Eye (tissue), 1 donor: ENCODE measurements at places on chromosomes 12 and 14.

- no peak for DNase-seq
These were observed 1.9 kb downstream of the RAD51AP1 start for GRCh38 chr12:4540638-4541037.

GRCh38 chr14:21098076-21098891, at the start of gene ZNF219:
TSS of gene ZNF219 (minus strand) at chr14:21098655. CDS start at chr14:21093591, 5,064 bp downstream.
- peak; percentile 86 for DNase-seq

DNA sequence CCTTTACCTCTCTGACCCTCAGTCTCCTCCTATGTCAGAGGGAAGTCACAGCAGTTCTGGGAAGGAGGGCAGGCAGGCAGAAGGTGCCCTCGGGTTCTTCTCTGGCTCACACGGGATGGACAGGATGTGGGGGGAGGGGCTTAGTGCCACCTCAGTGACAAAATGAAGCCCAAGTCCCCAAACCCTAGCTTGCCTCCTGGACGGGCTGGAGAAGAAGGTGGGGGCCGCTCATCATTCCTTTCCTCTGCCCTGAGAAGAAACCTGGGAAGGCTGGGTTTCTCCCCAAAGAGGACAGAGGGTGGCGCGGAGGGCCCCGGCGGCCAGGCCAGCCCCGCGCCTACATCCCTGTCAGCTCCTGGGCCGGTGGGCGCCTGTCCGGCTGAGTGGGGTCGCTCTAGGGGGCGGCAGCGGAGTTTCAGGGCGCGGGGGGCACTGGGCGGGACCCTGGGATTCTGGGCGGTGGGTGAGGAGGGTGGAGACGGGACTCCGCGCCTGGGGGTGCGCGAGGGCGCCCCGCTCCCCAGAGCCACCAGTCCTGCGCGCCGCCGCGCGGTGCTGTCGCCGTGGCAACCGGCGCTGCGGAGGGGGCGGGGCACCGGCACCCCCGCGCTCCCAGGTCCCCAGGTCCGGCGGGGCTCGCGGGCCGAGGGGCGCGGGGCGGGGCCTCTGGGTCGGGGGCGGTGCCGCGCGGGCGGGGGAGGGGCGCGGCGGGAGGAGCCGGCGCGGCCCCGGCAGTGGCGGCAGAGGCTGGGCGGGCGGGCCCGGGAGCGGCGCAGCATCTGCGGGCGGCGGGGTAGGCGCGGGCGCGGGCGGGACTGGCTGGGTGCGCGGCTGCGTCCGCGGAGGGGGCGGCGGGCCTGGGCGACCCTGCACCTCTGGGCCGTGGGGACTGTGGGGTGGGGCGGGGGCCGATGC, at the start of gene TMEM121:
Gene TMEM121 (plus strand): TSS at position 723 of the 915 bp plus-strand sequence. CDS start 2,252 bp downstream, outside the sequence.
- peak; percentile 59 for DNase-seq

GRCh38 chr14:36626151-36626550, 35.5 kb upstream of the PAX9 start:
- DNase-seq, result no peak

DNA sequence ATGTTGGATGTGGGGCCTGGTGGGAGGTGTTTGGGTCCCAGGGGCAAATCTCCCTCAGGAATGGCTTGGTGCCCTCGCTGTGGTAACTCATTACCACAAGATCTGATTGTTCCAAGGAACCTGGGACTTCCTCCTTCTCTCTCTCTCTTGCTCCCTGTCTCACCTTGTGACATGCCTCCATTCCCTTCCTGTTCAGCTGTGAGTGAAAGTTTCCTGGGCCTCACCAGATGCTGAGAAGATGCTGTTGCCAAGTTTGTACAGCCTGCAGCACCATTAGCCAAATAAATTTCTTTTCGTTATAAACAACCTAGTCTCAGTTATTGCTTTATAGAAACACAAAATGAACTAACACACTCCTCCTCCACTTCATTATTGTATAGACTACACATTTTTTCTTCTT, 759.8 kb upstream of the MDGA2 start:
- DNase-seq, result no peak

DNA sequence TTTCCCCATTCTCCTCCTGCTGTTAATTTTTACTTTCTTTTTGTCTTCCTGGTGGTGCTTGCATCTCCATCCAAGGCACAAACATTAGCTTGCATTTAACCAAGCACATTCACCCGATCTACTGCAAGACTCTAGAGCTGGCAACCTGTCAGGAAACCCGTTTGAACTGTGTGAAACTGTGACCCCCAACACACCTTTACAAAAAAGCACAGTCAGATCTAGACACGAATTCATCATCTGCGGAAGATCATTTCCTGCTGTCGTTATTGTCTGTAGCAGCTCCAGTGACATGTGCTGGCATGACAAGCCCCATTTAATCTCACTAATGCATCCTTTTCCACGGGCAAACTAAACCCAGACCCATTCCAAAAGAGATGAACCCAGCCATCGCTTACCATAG, 340.5 kb downstream of the VRK1 start:
- DNase-seq, result no peak

DNA sequence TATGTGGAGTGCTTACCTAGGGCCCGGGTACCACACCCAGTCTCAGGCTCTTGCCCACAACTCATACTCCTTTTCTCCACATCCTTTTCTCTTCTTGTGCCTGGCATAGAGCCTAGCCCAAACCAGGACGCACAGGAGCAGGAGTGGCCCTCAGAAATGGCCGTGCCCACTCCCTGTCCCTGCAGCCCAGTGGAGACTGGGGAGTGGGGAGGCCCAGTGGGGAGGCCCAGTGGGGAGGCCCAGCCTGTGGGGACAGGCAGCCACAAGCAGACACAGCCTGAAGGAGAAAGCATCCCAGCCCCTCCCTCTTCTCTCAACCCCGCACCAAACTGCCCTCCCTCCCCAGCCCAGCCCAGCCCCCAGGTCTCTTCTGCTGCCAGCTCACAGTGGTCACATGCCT, 196.8 kb downstream of the KIF26A start:
- no peak for DNase-seq

DNA sequence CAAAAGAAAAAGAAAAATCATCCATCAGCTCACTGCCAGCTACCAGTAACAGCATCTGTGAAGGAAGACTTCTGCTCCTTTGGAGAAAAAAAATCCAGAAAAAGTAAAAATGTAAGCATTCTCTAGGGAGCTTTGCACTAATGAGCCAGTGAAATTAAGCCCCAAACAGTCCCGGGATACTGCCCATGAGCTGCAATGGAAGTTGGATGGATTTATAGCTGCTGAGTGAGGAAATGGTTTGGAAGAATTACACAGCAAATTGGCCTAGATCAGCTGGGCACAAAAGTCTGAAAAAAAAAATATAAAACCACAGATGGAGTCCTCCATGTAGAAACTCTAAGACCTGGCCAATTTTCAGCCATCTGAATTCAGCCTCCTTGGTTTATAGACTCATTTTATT, 462.9 kb upstream of the USP15 start:
- DNase-seq, result no peak

DNA sequence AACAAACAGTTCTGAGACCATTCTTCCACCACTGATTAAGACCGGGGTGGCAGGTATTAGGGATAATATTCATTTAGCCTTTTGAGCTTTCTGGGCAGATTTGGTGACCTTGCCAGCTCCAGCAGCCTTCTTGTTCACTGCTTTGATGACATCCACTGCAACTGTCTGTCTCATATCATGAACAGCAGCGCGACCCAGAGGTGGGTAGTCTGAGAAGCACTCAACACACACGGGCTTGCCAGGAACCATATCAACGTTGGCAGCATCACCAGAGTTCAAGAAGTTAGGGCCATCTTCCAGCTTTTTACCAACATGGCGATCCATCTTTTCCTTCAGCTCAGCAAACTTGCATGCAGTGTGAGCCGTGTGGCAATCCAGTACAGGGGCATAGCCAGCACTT, 16.9 kb downstream of the AEBP2 start:
- no peak for DNase-seq

- DNase-seq, result no peak
These were observed 713 bp downstream of the FRMD6 start for GRCh38 chr14:51652168-51653078.

- DNase-seq, result no peak
These were observed 7.0 kb upstream of the UBE2N start for GRCh38 chr12:93448796-93449195.

DNA sequence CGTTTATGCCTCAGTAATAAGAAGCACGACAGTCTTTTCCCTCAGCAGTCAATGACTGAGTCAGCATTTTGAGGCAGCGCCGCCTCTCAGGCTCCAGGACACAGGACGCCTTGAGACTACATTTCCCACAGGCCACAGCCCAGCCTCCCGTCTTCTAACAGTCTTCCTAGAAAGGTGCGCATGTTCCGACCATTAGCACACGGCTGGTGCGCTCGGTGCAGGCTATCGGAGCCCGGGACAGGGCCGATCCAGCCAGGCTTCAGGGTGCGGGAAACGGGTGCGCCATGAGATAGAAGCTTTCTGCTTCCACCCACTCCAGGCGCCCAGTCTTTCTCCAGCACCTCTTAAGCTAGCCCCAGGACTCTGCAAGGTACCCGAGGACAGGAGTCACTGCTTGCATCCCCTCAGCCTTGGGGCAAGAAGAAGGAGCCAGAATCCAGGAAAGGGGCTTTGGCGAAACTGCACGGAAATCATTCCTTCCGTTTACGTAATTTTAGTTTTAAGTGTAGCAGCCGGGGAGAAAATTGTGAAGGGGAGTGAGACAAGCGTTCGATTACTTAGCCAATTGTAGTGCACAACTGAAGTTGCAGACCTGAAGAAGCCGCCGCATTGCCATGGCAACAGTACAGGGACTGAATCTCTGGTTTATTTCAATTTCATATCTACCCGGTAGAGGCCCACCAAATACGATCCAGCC, 54.0 kb downstream of the ZNF641 start:
- DNase-seq, result peak; percentile 92
